ENCODE measurements at places on chromosomes 2 and 18.

DNA sequence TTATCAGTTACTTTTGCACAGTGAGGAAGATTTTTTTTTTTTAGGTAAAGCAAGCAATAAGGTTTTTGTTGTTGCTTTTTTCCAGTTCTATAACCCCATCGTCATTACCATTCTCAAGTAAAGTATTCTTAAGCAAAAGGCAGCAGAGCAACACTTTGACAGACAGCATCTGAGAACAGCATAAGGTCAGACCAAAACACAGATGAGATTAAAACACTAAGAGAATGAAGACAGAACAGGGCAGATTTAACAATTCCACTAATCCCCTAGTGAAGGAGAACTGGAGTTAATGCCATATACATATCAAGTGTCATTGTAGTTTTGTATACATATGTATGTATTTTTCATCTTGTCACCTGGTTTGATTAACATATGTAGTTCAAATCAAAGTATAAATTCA is 290.2 kb downstream of the METTL4 start:
- DNase-seq: no peak

- no peak for DNase-seq
Measured at GRCh38 chr2:69789175-69789721, 40.2 kb upstream of the GMCL1 start.

DNA sequence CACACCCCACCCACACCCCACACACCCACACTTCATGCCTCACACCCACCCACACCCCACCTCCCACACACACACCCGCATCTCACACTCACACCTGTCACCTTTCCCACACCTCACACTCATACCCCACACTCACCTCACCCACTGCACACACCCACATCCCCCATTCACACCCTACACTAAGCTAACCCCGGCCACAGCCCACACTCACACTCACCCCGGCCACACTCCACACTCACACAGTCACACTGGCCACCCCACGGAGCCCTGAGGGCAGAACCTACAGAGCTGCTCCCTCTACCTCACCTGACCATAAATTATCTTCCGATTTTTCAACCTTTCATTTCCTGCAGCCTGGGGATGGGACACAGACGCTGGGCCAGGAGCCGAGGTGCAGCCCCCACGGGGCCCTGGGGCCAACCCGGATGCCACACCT is 241.3 kb downstream of the HDAC4 start:
- DNase-seq: no peak

GRCh38 chr2:126882181-126882580 is 16.5 kb upstream of the TEX51 start:
- no peak for DNase-seq

DNA sequence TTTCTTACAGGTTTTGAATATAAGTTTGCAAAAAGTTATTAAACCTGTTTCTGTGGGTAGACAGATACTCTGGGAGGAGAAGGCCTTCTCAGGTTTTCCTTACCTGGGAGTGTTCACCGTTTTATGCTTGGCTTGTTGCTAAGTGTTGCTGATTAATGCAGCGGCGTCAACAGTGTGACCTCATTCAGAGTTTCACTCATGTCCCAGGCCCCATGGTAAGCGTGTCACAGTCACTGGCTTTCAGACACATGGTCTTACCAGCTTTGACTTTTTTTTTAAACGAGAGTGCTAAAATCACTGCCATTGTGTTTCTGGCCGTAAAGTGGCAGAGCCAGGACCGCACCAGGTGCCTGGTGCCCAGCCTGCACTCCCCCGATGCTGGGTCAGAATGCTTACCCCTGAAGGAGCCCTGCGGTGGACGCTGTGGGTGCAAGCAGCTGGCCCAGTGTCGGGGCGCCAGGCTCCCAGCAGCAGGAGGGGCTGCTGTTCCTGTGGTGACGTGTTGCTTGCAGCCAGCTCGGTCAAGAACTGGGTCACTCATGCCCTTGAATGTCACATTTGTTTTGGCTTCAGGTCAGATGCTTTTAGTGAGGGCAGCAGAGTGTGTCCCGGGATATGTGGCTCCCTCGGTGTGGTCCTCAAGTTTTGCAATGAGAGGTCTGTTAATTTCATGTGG is 3.5 kb downstream of the CAPN10 start:
- no peak for DNase-seq

- DNase-seq: no peak
Measured at GRCh38 chr18:77897606-77898005, 648.0 kb downstream of the GALR1 start.

DNA sequence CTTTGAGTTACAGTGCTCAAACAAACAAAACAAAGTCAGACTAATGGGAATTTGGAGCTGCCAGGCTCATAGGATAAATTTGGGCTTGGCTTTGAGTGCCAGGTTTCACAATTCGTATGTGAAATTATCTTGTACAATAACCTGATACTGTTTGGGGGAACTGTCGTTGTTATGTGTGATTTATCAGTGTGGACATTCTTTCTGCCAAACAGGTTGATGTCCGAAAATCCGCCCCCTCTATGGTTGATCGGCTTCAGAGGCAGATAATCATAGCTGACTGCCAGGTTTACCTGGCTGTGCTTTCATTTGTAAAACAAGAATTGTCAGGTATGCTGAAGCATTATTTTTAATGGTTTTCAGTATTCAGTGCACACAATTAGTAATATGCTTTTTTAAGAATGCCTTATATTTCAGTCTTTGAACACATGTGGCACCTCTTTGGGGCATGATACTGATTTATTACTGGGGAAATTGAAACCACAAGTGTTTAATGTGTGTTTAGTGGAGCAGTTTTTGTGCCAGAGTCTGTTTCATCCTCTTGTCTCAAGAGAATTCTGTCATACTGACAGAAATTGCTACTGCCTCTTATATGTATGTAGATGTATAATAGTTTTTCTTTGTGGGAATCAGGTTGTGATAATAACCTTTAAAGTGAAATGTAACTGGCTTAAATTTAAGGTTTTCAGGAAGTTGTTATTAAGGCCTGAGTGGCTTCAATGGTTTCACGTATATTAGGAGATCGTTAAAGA is 54.6 kb downstream of the TTC39C start:
- no peak for DNase-seq

DNA sequence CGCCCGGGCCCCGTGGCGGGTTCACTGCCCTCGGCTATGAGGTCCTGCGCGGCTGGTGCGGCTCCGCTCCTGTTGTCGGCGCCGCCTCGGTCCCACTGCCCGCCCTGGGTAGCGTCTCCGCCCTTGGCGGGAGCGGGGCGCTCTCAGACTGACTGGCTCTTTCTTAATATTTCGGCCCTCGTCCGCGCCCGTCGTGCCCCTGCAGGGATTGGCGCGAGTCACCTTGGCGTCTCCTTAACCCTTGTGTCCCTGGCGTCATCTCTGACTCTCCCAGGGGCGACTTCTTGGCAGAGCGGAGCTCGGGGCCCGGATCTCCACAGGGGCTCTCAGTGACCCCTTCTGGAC is 1.3 kb downstream of the PTMA start:
- peak; percentile 43 for DNase-seq

GRCh38 chr2:161238560-161239325 is 69.5 kb upstream of the PSMD14 start:
- DNase-seq: peak; percentile 33

- DNase-seq: no peak
Measured at GRCh38 chr2:232419245-232420072, 12.8 kb downstream of the ALPG start.

DNA sequence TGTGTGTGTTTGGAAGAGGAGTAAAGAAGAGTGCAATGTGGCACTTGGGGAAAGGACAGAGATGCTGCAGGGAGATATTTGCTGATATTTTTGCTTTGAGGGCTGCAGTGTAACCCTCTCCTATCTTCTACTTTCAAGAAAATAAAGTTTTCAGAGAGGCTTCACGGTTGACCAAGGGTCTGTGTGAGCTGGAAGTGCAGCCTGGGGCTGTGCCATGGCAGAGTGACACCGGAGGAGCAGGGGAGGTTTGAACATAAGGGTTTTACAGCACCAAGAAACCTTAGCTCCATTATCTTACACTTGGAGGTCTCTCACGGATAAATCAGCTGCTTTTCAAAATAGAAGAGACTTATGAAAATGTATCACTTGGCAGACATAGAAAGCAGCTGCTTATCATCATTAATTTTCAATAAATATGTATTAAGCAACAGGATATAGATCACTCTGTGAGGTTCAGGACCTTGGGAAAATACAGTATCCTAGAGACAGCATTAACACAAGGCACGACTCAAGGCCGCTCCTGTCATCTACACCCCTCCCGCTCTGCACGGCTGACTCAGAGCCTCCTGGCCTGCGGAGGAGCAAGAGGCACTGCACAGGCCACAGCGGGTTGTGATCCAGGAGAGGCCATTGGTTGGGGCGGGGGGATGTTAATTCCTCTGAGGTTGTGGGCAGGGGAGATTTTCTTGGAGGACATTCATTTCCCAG is 127.8 kb downstream of the COPS8 start:
- DNase-seq: no peak

DNA sequence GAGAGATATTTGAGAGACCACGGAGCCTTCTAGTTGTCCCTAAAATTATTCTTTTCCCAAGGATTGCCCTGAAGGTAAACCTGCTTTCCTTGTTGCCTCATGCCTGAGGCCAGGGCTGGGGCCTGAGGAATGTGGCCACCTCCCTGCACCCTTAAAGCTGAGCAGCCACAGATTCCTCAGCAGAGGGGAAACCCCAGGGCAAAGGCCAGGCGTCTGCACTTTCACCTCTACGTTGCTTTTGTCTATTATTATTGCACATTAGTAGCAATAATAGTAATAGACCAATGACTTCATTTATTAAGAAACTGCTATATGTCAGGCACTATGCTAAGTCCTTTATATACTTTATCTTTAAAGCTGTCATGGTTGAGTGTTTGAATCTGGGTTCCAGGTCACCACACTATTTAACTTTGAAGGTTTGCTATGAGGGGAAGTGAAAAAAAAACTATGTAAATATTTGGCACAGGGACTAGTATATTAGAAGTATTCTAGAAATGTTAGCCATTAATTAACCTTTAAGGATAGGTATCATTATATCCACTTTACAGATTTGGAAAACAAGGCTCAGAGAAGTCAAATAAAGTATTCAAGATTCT is 104.2 kb downstream of the LRRC30 start:
- no peak for DNase-seq

DNA sequence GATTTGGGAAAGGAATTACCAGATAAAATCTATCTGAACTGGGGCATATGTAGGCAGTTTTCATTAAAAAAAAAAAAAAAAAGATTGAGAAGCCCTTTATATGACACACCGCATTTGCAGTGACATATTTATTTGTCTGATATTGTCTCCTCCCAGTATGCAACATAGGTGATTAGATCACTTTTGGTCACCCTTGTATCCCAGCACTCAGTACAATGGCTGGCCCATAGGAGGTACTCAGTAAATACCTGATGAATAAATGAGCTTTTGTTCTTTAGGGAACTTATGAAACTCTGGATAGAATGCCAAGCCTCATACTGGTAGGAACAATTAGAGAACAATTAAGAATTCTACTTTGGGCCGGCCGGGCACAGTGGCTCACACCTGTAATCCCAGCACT is 22.8 kb upstream of the E2F6 start:
- no peak for DNase-seq
